AML-193 (cell line): ENCODE measurements at places on chromosomes 4 and X.

GRCh38 chrX:148416931-148417330 is 83.5 kb upstream of the AFF2 start:
- no peak for DNase-seq

DNA sequence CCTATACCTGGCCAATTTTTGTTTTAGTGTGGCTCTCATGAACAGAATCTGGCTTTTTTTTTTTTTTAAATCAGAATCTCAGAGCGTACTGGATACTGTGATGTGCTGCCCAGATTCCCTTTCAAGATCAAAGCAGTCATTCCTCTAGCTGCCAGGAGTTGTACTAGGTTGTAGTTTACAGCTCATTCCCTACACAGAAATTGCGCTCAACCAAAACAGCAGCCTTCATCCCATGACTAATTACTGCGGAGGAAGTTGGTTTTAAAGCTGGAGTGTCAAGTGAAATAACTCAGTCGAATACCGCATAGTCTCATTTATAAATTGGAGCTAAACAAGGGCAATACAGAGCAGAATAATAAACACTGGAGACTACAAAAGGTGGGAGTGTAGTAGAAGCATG is 12.2 kb upstream of the TMPRSS11B start:
- DNase-seq: no peak

DNA sequence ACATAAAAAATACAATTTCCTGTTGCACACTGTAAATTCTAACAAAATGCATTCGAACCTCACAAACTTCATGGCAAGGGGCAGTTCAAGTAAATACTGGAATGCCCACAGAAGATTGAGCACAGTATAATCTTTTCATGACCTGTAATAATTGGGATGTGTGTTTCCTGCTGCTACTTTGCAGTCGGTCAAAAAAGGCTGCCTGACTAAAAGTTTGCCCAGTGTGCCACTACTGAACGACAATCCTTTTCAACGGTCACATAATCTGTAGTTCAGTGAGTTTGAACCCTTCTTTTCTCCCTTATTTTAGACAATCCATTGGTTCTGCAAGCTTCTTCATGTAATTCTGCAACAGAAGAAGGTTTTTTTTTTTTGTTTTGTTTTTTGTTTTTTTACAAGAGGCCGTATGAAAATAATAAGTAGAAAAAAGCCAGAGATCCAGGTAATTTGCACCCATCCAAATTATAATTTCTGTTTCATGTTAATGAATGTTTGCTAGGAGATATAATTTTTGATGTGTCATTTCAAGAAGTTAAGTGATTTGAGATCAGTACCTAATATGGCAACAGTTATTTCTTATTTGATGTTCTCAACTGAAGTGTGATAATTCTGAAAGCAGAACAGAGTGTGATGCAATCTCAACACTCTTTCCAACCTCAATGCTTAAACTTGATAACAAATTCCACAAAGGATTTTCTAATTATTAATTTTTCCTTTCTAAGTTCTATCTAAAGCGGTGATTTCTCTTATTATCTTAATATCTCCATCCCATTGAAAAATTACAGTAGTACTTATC is 237.6 kb downstream of the FSTL5 start:
- DNase-seq: no peak

DNA sequence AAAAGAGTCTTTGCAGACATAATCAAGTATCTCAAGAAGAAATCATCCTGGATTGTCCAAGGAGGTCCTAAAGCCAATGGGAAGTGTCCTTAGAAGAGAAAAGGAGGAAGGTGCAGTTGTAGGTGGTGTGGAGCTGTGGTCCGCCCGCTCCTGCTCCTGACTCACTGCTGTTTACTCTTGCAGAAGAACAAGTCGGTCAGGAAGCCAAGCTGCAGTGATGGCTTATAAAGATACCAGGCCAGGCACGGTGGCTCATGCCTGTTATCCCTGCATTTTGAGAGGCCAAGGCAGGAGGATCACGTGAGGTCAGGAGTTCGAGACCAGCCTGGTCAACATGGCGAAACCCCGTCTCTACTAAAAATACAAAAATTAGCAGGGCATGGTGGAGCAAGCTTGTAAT is 66.4 kb upstream of the ATP6AP2 start:
- no peak for DNase-seq

- DNase-seq: no peak
Observed at GRCh38 chrX:13059637-13060499, 15.4 kb upstream of the FAM9C start.

DNA sequence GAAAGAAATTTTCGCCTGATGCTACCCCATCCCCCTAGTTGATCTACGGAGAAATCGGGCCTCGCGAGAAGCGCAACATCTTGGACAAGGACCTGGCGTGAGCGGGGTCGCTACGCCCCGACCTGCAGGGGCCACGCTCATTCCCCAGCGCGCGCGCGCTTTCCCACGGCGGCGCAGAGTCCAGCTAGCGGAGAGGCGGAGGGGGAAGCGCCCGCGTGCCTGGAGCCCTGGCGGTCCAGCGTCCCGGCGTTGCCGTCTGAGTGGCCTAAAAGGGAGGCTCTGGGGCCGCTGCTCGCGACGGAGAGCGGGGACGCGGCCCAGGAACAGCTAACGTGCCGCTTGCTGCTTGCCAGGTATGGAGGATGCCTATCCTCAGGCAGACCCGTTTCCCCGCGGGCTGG is 6.0 kb upstream of the SOX3 start:
- no peak for DNase-seq

DNA sequence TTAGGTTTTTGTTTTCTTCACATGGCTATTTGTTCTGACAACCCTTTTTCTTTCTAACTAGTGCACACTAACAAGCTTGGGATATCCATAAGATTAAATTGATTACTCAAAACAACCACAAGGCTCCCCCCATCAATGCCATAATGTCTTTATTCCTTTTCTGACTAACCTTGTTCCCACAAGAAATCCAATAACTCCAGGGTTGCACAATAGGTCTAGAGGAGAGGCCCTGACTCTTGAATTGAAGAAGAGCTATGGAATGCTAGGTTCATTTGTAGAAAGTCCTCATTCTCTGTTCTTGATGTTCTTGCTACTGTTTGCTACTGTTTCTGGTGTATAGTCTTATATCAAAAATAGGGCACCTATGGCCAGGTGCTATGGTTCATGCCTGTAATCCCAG is 71.0 kb downstream of the PRRG1 start:
- DNase-seq: no peak

DNA sequence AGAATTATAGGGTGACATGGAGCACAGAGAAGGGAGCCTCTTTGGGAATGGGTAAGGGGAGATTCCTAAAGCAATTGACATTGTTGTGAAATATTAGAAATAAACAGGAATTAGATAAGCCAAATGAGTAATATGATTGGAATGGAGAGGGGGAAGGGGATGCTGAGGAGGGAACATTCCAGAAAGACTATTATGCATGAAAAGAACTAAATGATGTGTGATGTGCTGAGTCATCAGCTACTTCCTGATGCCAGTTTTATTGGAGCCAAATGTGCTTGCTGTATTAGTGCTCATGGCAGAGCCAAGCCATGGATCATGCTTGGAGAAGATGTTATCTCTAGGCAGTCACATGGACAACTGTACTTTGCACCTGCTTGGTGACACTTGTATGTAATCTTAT is 189.0 kb upstream of the HCCS start:
- DNase-seq: no peak

DNA sequence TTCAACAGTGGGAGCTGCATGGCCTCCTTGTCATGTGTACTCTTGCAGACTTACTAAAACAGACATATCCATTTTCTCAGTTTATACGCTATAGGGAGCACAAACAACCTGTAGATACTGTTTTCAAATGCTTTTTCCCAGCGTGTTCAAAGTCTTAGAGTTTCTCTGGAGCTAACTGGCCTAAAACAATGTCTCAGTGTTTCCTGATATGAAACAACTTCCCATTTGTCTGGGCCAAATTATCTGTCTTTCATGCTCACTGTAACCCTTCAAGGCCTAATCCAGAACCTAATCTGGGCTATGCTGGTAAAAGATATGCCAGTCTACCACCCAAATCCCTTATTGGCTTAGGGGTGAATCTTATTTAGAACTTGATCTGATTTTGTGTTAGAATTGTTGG is 38.8 kb downstream of the RAB40A start:
- DNase-seq: no peak

DNA sequence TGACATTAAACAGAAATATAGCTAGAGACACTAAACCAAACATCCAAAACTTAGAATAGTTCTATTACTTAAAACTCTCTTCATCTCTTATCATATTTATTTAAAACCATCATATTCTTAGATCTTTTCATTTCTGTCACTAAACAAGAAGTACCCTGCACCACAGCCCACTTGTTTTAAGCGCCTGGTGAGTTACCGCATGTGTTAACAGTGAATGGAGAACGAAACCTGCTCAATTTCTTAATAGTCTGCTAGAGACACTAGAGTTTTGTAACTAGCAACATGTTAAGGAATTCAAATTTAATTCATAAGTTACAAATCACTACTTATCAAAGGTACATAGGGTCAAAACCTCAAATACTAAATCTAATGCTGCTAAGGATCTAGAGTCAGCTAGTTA is 111.5 kb downstream of the FBXW7 start:
- DNase-seq: no peak
